ENCODE measurements at places on chromosomes 12 and 14. TPM values are rescaled to one million over a fixed set of nuclear protein-coding genes. Genes with fewer than 3 reads are reported as not detected.

DNA sequence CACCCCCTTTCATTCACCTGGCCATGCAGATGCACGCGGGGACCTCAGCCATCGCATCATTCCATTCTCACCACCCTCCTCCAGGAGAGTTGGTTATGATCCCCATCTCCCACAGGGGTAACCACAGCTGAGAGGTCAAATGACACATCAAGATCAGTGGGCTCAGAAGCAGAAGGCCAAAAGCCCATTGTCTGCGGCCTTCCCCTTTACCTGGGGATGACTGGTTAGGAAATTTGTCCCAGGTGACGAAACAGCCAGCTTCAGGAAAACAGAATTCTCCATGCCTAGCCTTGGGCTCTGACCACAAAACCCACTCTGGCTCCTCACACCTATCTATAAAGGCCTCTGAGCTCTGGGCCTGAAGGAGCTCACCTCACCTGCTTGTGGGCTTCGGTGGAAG is 36.1 kb downstream of the ZFP36L1 start:
- DNase-seq = no peak

SRRM4 gene
- total RNA-seq = not detected

DNA sequence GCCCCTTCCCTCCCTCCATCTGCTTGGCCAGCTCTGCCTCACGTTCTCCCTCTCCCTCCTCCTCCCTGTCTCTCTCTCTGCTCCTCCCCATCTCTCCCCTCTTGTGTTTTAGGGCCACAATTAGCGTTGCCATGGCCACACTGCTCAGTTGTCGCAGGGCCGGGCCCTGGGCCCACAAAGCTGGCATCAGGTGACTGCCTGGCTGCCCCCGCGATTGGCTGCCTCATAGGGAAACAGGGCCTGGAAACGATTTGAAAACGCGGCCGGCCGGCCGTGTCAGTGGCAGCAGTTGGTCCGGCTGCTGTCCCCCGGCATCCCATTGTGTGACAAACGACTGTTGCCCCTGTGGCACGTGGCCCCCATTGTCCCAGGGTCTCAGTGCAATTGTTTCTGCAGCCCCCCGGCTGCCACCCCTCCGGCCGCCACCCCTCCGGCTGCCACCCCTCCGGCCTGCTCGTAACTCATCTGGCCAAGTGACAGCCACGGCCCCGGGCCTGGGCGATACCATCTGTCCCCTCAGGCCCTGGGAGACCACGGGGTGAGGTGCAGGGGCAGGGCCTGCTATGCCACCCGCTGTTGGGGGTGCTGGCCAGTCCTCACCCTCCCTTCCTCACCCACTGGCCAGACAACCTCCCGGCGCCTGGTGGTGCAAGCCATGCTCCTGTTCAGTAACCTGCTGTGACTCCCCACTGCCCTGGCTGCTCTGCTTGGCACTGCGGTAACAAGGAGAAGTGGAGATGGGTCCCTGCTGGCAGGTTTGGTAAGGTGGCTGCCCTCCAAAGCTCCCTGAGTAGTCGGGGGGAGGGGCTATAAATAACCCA is 17.4 kb downstream of the FOXN4 start:
- peak; percentile 49 for DNase-seq

P2RX2 gene
- total RNA-seq = 3.8 TPM

IFNG-AS1 gene
- total RNA-seq = not detected

- DNase-seq = no peak
Measured at GRCh38 chr12:125981610-125982253, 916.5 kb downstream of the AACS start.

SLC6A15 gene
- total RNA-seq = 0.80 TPM

PRH2 gene
- not detected for total RNA-seq

CYP27B1 gene
- not detected for total RNA-seq

GRCh38 chr14:74543771-74544438 is 50.3 kb downstream of the ISCA2 start:
- no peak for DNase-seq

- no peak for DNase-seq
Measured at GRCh38 chr12:108634341-108634751, 652 bp upstream of the SELPLG start.

- no peak for DNase-seq
Measured at GRCh38 chr12:70839544-70839943, 81.0 kb downstream of the PTPRR start.

DNA sequence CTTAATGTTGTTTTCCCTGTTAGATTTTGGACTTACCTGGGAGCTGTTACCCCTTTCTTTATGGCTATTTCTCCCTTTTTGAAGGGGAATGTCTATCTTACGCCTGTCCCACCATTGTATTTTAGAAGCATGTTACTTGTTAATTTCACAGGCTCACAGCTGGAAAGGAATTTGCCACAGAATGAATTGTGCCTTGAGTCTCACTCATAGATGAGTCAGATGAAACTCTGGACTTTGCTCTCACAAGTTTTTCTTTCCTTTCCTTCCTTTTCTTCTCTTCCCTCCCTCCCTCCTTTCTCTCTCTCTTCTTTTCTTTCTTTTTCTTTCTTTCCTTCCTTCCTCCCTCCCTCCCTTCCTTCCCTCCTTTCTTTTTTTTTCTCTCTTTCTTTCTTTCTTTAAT is 9.3 kb upstream of the ATF7IP start:
- DNase-seq = no peak

GPR132 gene
- 3.4 TPM for total RNA-seq

DNA sequence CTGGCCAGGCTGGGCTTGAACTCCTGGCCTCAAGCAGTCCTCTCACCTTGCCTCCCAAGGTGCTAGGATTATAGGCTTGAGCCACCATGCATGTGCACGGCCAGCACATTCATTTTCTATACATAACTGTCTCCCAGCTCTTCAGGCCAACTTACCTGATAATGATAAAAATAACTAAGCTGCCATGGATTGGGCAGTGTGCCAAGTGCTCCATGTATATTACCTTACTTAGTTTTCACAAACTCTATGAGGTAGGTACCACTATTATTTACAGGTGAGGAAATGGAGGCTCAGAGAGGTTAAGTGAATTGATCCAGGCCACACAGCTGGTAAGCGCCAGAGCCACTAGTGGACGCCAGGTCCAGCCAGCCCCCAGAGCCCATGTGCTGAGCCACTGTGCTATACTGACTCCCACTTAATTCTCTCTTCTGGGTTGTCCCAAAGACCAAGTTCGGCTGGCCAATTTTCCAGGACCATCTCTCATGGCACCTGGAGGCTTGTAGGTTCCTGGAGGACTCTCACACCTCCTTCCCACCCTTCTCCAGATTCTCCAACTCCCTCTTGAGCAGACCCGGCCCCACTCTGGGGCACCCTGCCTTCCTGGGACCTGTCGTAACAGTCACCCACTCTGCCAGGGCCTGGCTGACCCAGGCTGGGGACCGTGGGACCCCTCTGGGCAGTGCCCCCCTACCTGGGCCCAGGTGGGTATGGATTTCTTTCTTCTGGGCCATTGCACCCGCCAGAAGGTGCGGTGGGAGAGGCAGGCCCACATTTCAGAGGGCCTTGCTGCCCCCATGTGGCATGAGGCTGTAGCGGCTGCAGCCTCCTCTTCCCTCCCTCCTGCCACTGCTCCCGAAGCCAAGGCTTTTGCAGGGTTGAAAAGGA is 30.2 kb upstream of the CIPC start:
- peak; percentile 75 for DNase-seq

GRCh38 chr12:116427200-116427930 is 131.8 kb upstream of the MAP1LC3B2 start:
- DNase-seq = no peak

DNA sequence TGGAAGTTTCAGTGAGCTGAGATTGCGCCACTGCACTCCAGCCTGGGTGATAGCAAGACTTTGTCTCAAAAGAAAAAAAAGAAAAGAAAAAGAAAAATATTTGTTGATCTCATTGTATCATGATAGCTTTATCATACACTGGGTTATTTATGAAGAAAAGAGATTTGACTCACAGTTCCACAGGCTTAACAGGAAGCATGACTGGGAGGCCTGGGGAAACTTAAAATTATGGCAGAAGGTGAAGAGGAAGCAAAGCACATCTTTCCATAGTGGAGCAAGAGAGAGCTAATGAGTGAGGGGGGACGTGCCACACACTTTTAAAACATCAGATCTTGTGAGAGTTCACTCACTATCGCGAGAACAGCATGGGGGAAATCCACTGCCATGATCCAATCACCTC is 72.7 kb upstream of the FUT8 start:
- DNase-seq = no peak

DNA sequence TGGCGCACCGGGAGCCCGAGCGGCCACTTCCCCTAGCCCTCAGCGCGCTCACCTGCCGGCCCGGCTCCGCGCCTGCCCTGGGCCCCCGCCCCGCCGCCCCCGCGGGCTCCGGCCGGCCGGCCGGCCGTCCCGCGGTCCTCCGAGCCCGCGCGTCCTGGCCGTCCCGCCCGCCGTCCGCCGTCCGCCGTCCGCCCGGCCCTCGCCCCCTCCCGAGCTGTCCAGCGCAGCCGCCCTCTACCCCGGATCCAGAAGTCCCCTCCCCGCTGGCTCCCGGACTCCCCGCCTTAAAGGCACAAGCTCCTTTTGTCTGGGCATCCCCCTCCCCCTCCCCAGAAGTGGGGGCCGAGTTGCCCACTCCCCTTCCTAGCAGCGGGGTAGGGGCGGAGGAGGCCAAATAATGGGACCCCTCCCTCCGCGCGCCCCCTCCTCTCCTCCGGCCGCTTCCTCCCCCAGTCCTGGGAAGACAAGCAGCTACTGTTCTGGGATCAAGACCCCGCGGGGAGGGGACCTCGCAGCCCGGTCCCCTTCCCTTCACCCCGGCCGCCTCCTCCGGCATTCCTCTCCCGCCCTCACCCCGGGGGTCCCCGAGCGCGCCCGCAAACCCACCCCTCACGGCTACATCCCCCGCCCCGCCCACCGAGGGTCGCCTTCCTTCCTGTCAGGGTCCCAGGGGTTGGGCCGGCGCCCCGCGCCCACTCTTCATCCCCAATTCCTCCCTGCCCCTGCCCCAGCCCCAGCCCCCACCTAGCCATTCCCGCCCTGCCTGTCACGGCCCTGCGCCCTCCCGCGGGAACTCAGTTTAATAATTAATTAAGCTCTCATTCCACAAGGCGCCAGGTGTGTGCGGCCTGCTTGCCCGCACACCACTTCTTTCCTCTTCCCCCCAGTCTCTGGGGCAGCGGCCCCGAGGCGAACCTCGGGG is at the start of gene ADCY6:
Gene ADCY6, minus strand, starts transcription at position 236 of the 922 bp plus-strand sequence. CDS start 5,655 bp downstream, outside the sequence.
- DNase-seq = peak; percentile 91

DNA sequence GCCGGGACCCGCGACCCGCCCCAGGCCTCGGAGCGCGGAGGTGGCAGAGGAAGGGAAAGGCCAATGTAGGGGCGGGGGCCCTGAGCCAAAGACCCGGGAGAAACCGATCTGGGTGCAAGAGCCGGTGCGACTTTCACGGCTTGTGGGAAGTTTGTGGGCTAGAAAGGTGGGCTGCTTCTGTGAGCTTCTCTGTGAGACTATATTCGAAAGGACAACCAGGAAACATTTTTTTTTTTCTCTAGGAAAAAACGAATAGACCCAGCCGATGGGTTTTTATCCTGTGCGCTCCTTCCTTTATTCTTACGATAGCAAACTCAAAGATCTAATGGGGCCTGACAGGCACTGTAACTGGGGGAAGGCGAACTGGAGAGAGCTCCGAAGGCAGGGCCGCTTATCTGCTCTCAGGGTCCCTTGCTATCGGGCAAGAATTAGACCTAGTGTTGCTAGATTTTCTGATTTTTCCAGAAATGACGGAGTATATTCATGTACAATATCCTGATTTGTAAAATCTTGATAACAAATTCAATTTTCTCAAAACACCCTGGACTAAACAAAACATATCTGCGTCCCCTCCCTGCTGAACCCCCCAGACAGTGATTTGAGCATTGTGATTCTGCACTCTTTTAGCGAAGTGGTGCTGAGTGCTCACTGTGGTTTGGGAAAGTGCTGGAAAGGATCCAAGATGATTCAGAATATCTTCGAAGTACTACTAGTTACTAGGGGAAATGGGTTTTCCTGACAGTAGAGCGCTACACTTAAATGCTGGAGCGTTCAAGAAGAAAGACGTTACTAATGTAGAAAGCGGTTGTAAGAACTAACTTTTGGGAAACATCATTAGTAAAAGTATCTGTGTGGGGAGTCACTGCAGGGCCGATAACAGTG is 563 bp upstream of the STXBP6 start:
- DNase-seq = no peak

POTEM gene
- not detected for total RNA-seq

DNA sequence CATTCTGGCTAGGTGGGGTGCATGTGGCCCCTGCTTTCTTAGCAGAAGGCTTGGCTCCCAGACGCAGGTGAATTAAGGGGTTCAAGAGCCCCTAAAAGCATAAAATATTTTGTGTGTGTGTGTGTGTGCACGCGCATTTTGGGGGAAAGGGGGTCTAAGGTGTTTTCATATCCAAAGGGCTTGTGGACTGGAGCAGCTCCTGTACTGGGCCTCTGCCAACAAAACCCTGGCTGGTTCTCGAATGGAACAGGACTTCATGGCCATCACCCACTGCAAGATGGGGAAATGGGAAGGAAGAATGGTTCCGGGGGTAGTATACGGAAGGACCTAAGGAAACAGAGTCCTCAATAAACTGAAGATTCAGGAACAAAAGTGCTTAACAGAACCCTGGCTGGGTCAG is 3.9 kb upstream of the ATN1 start:
- peak; percentile 28 for DNase-seq

- DNase-seq = no peak
Measured at GRCh38 chr12:43762596-43762995, 3.8 kb downstream of the IRAK4 start.

HPD gene
- total RNA-seq = not detected

- DNase-seq = no peak
Measured at GRCh38 chr14:89455412-89455811, 38.4 kb upstream of the FOXN3 start.

DACT1 gene
- total RNA-seq = 3.5 TPM

DNA sequence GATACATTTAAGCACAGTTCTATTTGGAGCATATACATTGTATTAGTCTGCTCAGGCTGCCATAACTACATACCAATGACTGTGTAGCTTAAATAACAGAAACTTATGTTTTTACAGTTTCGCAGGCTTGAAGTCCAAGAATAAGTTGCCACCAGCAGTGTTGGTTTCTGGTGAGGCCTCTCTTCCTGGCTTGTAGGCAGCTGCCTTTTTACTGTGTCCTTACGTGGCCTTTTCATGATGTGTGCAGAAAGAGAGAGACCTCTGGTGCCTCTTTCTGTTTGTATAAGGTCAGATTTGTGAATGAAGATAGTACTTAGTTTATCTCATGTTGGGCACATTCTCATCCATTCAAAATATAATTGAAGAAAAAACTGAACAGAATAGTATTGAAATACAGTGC is 636.6 kb downstream of the FLRT2 start:
- DNase-seq = no peak

DNA sequence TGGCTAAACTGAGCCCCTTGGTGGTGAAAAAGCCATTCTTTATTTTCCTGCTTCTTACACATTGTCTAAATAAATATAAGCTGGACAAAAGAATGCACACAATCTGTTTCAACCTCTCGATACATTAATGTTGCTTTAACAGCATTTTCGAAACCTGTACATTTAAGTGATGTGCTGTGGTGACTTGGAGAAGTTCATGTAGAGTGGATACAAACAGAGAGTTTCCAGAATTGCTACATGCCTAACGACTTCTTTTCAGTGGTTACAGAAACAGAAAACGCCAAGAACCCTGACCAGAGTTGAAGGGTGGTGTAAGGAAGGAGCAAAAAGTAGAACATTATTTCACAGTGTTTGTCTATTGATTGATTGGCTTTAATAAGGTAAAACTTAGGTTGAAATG is 500.9 kb downstream of the SLC16A7 start:
- DNase-seq = no peak
